ENCODE measurements at places on chromosomes 6 and 20.

DNA sequence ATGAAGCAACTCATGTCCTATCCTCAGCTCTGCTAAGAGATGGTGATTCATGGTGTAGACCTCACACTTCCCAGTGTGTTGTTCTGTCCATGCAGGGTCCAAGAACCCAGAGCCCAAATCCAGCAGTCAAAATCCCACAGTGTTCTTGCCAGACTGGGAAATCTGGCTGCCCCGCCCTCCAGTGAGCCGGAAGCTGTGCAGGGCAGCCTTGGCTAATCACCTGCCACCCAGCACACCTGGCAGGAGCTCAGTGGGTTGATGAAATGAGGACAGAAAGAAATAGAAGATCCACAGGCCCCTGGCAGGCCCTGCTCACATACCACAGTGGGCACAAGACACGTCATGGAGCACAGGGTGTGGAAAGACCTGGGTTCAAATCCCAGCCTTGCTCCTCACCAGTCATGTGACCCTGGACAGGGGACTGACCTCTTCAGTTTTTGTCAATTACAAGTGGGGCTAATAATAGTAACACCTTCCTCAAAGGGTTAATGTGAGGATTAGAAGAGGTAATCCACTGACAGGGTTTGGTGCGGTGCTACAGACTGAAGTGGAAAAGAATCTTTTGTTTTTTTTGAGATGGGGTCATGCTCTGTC lies 13.6 kb upstream of the GUCA1A start:
- DNase-seq = no peak

GRCh38 chr6:39494998-39495397 lies 172.5 kb upstream of the KCNK16 start:
- DNase-seq = no peak

DNA sequence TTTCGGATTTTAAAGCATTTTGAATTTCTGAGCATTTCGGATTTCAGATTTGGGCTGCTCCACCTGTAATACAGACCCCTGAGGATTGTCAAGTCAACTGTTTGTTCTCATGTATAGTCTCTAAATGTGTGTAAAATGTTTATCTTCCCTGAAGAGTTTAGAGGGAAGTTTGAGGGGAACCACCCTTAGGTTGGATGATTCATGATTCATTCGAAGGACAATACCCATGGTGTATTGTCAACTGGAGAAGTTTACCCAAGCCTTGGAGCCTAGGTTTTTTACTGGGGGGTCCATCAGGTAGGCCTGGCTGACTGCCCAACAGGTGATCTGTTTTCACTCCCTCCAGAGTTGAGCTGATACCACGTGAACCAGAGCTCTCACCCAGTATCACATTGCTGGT lies 18.9 kb downstream of the GSTA4 start:
- DNase-seq = no peak

GRCh38 chr20:59778615-59779200 lies 154.7 kb downstream of the SYCP2 start:
- no peak for DNase-seq

GRCh38 chr6:13848522-13849150 lies 34.3 kb upstream of the MCUR1 start:
- DNase-seq = peak; percentile 40

DNA sequence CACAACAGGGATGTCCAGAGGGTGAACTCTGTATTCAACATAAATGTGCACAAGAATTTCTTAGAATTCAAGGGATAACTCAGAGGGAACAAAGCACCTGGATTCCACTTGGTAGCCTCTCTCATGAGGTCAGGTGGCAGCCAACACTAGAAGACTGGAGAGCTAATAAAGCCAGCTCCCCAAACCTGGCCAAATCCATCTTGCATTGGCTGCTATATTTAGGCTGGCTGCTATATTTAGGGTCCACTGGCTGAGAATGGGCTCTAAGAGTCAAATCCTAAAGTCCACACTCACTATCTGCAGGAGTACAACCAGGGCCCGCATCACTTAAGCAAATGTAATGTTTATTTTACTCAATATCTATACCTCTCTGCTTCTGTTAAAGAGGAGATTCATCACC lies 20.0 kb downstream of the TBC1D7 start:
- DNase-seq = no peak

- no peak for DNase-seq
These were observed 32.9 kb downstream of the TBPL1 start for GRCh38 chr6:133985970-133986369.

DNA sequence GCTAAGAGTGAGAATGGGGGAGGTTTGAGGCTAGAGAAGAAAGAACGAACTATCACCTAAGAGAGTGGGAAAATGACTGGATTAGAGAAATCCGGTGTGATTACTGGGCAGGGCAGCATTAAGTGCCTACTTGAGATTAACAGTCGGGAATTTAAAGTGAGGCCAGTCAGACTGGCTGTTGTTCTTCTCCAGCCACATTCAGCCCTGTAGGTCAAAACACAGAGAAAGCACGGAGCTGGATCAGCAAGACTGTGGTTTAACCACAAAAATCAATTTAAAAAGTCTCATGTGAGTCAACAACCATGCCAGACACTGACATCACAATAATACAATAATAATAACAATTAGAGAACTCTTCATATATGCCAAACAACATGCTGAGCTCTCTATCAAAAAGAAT lies 301.9 kb upstream of the SGK1 start:
- DNase-seq = no peak

GRCh38 chr6:43009124-43009523 lies 4.6 kb downstream of the MEA1 start:
- no peak for DNase-seq

DNA sequence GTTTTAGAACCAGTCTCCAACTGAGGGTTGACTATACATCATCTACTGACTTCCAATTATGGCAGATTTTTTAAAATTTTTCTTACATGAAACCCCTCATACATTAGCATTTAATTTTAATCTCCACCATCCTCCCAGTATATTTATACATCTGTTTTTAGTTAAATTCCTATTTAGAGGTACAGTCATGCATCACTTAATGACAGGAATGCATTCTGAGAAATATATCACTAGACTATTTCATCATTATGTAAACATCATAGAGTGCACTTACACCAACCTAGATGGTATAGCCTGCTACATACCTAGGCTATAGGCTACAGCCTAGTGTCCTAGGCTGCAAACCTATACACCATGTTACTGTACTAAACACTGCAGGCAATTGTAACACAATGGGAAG lies 316.7 kb upstream of the MARCKS start:
- DNase-seq = no peak

- DNase-seq = no peak
These were observed 2177.4 kb upstream of the DEFB115 start for GRCh38 chr20:29079769-29080690.

- no peak for DNase-seq
These were observed 139.0 kb downstream of the MAP3K4 start for GRCh38 chr6:161130541-161130940.

GRCh38 chr6:99066044-99066443 lies 118.3 kb upstream of the FBXL4 start:
- DNase-seq = no peak

DNA sequence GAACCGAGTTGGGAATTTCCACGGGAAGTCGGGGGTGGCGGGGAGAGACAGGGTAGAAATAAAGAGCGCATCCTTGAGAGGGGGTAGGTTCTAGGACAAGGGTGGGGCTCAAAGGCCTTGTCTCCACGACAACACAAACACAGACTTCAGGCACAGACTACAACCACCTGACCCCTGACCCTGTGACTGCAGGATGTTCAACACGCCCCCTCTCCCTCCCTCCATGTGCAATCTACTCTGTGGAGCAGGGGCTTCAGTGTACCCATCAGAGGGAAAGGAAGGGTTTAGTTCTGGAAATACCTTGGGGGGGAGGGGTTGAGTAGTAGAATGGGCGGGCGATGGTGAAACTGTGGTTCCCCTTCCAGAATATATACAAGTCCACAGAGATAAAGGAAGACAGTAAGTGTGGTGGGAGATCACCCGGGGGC lies 651 bp upstream of the TAPBP start:
- no peak for DNase-seq

DNA sequence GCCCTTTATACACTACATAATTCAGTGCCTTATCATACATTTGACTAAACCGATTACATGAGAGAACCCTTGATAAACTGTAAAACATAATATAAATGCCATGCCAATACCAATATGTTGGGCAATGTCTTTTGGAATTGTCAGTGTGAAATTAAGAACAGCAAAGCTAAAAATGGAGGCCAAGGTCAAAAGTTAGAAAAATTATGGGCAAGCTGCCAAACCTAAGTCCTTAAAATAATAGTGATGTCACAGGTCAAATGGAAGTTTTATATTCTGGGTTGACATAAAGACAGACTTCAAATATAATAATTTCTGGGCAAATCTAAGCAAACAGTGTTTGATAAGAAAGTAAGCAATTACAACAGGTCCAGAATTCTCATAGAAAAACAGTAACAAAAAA lies 696.7 kb downstream of the RNF144B start:
- no peak for DNase-seq

Data from NCI-H2081 treated with DMSO at 0.1 percent for 48 hours (cell line).